NCI-H526 treated with DMSO at 0.1 percent for 48 hours (cell line): ENCODE measurements at places on chromosomes 7 and 10.

- no peak for DNase-seq
These were observed 150.6 kb upstream of the NRG3 start for GRCh38 chr10:81724431-81724830.

- DNase-seq, result no peak
These were observed 393.6 kb upstream of the STEAP1 start for GRCh38 chr7:89760690-89761089.

DNA sequence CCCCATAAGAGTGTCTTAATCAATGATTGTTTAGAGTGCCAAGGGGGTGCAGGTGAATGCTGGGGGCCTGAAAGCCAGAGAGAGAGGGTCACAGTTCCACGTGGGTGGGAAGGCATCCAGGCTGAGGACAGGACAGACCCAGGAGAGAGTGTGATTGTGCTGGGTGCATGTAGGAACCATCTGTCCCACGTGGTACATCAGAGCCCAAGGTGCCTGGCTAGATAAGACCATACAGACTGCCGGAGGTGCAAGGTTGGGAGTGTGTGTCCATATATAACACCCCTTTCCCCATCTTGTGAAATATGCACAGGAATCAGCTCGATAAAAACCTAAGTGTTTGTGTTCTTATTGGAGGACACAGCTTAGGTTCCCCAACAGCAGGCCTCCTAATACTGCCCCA, 85.5 kb downstream of the WIPF3 start:
- DNase-seq, result no peak

DNA sequence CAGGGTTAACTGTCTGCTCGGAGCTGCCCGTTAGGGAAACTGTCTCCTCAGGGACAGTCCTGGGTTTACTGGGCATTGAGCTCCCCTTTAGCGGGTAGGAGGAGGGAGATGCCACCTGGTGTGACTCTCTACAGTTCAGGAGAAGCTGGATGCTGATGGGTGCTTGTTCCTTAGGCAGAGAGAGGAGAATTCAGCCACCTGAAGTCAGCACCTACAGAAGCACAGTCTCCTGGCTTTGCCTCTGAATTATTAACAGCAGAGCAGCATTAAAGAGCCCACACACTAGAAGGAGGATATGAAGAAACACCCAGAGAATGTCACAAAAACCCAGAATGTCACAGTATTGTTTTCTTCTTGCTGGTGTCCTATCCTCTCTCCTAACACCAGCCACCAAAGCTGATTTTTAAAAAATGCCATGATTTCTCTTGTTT, 696 bp downstream of the GIMAP4 start:
- DNase-seq, result no peak

GRCh38 chr10:69847883-69848282, 46.2 kb downstream of the COL13A1 start:
- no peak for DNase-seq

- DNase-seq, result peak; percentile 7
These were observed 35.9 kb upstream of the SFTPD start for GRCh38 chr10:79984851-79985250.

DNA sequence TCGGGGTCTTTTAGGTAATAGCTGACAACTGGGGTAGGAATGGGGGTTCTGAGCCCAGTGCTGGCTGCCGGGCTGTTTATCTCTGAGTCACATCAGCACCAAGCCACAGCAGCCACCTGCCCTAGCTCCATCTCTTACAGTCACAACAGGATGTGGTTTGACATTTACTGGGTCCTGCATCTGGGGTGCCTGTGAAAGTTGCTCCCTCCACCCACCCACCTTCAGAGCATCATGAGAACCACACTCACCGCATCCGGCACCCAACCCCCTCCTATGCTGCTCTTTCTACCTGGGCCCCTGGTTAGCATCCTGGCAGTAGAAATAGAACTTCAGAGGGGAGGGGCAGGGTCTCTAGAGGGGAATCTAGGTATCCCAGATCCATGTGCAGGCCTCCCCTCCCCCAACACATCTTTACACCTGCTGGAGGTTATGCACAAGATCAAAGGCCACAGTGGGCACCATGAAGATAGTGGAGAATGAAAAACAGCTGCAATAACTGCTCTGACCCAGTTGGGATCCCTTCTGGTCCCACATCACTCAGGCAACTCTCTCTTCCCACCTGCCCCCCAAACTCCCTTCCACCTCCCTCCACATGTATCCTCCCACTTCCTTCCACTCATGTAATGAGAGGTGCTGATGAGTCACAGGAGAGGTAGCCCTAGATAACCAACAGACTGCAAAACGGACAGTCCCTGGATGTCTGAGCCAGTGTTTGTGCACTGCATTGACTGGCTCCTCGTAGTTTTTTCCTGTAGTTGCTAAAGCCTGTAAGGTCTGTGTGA, 38.2 kb downstream of the PRSS2 start:
- DNase-seq, result no peak

DNA sequence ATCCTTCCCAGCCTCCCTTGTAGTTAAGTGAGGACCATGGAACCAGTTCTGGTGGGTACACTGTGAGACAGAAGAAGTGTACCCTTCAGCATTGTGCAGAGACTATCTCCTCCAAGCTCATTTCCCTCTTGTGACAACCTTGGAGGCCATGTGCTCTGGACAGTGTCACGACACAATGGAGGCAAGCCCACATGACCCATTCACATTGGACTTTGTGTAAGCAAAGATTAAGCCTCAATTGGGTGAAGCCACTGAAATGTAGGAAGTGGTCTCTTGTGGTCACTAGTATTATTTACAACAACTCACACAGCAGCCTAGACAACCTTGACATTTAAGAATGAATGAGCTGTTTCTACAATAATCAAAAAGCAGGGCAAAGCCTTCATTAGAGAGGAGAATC, 124.2 kb downstream of the INHBA start:
- DNase-seq, result no peak

DNA sequence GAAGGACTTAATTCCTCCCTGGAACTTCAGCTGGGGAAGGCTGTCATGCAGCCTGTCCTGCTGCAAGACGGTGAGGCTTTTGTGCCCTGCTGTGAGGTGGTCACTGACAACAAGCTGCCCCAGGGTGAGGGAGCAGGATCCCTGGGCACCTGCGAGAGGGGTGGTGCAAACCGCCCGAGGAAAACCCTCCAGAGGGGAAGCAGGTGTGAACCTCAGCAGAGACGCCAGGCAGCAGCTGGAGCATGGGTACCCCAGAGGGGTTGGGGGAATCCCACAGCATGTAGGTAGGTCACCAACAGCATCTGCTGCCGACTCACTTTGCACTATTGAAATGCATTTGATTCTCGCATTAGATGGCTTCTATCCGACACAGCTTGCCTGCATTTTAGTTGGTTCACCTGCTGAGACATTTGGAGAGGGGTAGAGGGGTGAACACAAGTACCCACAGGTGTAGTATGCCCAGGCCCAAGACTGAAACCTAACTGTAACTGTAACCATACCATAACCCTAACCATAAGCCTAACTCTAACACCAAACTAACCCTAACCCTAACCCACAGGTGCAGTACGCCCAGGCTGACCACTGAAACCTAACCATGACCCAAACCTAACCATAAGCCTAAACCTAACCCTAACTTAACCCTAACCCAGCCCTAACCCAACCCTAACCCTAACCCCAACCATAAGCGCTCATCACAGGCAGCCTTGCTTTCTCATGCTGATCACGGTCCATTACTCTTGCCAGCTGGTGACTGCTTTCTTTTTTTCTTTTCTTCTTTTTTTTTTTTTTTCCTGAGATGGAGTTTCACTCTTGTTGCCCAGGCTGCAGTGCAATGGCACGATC, 85.9 kb downstream of the ELFN1 start:
- DNase-seq, result no peak

- DNase-seq, result no peak
These were observed 66.1 kb upstream of the PDZD8 start for GRCh38 chr10:117441361-117441760.

DNA sequence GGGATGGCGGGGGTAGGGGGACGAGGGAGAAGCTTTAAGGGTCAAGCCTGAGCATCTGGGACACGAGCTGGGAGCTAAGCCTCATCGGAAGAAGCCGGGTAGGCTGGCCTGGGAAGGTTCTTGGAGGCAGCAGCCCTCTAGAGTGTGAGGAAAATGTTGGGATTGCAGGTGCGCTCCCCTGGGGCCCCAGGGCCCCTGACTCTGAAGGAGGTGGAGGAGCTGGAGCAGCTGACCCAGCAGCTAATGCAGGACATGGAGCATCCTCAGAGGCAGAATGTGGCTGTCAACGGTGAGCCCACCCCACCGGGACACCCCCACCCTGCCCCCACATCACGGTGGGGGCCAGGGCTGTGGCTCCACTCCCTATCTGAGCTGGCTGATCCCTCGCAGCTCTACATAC, 6.9 kb downstream of the ZYX start:
- DNase-seq, result no peak

DNA sequence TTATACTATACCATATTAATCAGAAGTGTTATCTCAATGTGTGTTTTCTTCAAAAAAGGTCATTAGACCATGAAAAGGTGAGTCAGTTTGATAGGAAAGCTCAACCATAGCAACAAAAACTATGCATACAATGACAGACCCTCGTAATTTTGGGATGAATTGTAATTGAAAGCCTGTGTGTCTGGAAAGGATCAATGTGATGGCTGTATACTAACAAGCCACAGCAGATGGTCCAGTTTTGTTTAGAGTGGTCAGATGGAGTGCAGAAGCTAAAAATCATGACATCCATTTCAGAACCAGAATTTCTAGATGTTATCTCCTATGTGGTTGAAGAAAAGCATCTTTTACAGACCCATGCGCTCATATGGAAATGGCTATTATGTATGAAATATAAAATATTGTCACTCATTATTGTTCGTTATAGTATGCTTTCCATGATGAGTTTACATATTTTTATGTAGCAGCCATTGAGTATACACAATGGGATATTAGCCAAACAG, 88.3 kb upstream of the CNTNAP2 start:
- no peak for DNase-seq

- no peak for DNase-seq
These were observed 202.4 kb upstream of the NEBL start for GRCh38 chr10:21099291-21100062.

DNA sequence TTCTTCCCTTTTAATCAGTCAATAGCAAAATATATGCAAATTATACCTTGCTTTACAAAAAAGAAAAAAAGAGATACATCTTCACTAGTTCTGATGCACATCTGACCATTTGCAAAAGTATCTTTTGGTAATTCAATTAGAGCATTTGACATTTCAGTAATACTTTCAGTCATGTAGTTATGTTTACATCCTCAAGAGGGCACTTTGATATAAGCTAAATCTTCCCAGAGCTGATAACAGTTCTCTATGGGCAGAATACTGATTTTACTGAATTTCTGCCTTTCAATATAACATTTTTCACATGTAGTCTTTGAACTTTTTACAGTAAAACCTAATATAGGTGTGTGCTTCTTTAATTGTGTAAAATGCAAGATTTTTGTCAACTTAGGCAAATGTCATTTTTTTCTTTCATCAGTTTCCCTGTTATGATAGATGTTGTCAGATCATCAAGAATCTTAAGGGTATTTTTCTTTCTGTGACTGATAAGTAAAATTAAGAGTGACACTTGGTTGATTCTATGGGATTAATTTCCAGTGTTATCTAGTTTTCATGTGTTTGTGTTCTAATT, 703.5 kb upstream of the SEMA3D start:
- DNase-seq, result peak; percentile 34

- peak; percentile 0 for DNase-seq
These were observed 6.7 kb downstream of the PNLIPRP2 start for GRCh38 chr10:116627386-116627933.

GRCh38 chr10:110212119-110213006, 5.0 kb downstream of the MXI1 start:
- DNase-seq, result no peak

- peak; percentile 4 for DNase-seq
These were observed 26.2 kb upstream of the ZNF467 start for GRCh38 chr7:149799397-149800168.

DNA sequence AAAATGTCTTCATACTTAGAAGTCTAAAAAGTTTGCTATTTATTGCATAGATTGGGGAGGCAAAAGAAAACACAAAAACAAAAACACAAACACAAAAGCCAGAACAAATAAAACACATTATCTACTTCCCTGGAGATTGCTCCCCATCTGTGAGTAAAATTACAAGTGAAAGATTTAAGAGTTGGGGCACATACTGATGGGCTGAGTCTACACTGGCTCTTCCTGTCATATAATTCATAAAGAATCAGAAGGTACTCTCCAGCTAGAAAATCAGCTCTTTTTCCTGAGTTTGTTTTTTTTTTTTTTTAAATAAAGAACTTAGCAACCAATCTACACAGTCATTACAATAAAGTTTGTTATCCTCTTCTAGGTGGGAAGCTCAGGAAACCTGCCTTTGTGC, 192.4 kb upstream of the LRRN3 start:
- no peak for DNase-seq

- peak; percentile 69 for DNase-seq
These were observed 34.3 kb downstream of the SRPK2 start for GRCh38 chr7:105354383-105354782.

GRCh38 chr7:158145370-158145769, 442.3 kb downstream of the PTPRN2 start:
- no peak for DNase-seq

DNA sequence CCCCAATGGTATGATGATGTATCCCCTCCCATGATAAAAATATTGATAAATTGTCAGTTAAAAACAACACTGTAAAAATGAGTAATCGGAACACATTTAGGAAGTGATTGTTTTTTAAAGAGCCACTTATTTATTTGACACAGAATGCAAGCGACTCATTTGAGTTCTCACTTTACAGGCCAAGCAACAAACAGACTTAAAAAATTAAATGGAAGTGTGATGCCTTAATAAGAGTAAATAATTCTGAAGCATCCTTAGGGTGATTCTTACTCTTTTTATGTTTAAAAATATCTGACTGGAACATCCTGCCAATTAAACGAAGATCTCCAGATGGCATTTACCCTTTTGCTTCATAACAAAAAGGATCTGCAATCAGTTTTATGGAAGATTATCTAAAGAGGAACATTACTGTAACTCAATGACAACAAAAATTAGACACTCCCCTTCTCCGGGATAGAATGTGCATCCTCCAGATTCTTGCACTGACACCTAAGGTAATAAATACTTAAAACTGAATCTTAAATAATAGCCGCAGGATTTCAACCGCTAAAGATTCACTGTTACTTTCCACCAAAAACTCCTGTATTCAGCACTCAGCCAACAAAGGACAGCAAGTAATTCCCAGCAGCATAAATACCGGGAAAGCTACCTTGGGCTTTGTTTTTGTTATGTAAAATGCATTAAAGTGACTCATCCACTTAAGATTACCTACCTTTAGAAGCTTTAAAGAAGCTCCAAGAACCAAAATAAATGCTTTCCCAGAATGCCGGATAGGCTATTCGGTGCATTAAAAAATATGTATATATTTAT, 1.7 kb downstream of the CACNA2D1 start:
- DNase-seq, result no peak

DNA sequence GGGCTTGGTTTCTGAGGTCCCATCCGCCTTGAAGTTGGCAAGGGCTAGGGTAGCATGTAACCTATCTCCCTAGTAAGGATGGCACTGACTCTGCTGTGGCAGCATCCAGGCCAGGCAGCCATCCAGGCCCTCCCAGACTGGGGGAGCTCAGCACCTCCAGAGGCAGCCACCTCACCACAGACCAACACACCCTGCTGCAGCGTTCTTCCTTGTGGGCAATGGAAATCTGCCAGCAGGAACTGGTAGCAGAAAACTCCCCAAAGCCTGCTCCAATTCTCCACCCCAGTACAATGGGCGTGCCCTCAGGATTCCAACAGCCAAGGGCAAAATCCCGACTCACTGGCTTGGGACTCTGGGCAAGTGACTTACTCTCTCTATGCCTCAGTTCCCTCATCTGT, 27.5 kb downstream of the DLG5 start:
- DNase-seq, result no peak
